Stimulated activated CD4-positive, alpha-beta T cell treated with anti-CD3 and anti-CD28 coated beads, Interleukin-4, amount 100 ng/mL, for 4 hours (primary cell): ENCODE measurements at places on chromosomes 6 and 20.
A peak's percentile ranks its signal among the peaks of the same experiment; 100 is the strongest.

DNA sequence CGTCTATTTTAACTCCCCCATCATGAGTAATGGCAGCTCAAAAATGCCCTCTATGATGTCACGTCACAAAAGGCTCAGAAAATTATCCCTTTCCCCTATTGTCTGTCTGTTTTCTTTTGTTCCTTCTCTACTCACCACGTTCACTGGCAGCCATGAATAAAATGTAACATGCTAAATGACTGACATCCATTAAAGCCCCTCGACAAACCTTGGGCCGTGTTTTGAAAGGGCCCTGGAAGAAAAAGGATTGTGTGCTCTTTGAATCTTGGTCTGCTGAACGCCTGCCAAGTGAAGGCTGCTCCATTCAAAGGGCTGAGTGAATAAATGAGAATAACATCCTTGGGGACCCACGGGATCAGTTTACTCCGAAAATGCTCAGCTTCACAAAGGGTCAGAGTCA, 118.7 kb downstream of the RPS12 start:
- no peak for DNase-seq

GRCh38 chr6:157226026-157226625, 97.2 kb downstream of the TMEM242 start:
- DNase-seq = no peak

DNA sequence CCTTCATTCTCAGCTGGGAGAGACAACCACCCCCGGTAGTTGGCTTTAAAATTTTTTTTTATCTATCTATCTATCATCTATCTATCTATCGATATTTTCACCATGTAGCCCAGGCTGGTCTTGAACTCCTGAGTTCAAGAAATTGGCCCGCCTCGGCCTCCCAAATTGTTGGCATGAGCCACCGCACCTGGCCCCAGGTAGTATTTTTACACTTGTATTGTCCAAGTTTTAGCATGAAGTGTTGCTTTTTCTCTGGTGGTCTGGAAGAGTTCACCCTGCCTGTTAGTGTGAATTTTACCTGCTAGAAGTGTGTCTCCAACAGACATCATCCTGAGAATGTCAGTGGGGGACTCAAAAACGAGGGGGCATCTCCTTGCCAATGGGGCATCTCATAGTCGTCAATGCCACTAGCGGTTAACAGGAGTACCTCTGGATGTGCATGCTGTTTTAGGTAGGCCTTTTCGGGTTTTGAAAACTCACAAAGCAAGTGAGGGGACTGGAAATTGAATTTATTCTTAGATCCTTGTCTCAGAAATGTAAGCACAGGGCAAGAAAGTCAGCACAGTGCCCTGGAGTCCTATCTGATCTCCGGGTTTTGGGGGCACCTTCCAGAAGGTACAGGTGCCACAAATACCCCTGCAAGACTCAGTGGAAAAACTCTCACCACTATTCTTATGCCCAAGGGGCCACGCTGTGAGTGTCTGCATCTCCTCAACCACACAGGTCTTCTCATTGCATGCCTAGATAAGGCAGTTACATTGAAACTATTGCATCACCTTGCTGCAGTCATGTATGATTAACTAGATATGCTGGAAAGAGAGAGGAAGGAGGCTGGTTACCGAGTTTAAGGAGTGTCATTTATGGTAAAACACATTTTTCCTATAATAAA, 37.1 kb downstream of the TNFAIP3 start:
- DNase-seq = peak; percentile 59

DNA sequence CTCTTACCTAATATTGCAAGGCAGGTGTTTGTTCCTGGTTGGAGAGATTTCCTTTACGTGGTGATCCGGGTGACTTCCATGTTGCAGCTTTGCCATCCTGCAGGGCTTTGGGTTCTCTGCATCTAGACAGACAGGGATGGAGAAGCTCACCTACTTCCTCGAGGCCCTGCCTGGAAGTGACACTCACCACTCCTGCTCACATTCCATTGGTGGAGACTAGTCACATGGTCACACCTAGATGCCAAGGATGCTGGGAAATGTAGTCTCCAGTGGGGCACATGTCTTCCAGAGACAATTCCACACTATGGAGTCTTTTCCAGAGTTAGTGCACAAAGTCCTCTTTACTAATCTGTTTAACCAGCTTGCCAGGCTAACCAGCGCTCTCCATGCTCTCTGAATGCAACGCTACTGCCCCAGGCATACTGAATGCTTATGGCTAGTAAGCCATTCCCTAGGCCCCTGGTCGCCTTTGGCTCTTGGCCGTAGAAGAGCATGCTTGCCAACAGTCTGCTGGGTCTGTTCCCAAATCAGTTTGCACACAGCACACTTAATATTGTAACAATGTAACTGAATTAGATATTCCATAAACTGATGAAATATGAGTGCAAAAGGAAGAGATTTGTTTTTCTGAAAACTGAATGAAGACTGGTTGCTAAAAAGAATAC, 6.7 kb upstream of the KCNK15 start:
- peak; percentile 33 for DNase-seq

DNA sequence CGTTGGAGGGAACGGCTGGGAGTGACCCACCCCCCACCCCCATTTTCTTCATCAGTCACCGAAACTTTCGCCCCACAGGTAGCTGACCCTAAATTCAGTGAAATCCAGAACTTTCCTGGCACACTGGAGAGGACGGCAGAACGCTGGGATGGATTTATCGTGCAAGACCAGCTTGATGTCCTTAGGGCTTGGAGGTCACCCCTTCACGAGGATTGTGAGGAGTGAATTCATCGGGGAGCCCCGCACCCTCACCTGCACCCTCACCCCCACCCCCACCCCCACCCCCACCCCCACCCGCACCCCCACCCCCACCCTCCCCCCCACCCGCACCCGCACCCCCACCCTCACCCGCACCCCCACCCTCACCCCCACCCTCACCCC, 13.3 kb upstream of the TCFL5 start:
- DNase-seq = no peak

DNA sequence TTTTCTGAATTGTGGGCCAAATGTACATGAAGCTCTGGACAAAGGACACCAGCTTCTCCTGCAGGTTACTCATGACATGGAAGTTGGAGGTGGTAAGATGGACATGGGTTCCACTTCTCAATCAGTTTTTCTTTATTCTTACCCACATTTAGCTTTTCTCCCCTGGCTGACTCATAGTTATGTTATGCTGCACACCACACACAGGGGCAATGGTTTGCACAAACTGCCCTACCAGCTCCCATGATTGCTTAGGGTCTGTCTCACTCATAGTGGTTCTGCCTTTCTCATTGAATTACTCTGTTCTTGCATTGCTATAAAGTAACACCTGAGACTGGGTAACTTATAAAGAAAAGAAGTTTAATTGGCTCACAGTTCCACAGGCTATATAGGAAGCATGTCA, 4.5 kb upstream of the CD109 start:
- no peak for DNase-seq

DNA sequence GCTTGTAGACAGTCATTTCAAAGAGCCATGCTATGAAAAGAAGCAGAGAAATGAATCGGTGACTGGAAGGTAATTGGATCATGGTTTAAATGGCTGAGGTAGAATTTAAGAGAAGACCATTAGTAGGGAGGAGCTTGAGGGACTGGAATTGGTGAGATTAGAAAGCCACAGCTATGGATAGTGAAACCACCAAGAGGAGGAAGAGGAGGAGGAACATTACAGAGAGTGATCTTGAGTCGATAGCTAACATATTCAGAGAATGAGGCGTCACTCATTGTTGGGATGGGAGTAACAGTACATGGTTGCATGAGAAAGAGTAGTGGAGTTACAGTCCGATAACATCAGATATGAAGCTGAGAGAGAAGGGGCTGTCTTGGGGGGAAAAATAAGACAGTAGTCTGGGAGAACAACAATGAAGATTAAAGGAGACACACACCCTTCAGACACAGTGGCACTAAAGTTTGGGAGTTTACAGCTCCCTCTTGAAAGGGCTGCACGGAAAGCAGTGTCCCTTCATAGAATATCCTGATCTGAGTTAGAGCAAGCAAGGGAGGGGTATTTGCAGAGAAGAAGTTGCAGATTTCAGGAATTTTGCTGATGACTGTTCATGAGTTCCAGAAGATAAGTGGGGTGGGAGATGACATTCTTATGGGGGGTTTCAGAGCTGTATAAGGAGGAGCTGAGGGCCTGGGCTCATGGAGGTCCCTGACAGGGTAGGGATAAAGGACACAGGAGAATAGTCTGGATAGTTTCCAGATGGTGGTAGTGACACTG, 15.1 kb upstream of the LAMP5 start:
- DNase-seq = no peak

DNA sequence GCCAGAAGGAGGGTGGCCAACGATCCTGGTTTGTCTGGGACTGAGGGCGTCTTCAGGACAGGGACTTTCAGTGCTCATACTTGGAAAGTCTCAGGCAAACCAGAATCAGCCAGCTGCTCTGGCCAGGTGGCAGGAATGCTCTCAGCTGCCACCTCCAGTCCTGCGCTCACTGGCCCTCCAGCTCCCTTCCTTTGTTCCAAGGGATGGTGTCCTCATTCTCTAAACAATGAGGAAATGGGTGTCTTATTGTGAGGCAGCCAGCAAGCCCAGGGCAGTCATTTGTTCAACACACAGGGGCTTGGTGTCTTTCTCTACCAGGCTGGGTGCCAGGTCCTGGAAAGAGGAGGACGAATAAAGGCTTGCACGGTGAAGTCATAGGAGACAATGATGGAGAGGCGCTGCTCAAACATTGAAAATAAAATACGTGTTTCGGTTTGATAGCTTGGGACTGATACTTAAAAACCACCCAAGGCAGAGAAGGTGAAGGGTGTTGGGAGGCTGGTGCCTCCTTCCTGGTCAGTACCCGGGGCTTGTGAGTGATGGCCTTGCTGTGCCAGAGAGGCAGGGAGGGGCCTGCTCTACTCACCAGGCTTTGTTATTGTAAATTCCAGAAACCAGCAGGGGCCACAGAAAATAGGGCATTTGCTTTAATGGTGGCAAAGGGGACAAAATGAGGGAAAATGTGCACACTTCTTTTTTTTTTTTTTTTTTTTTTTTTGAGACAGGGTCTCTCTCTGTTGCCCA, 11.3 kb upstream of the TMEM181 start:
- no peak for DNase-seq

GRCh38 chr6:80489911-80490635, 383.6 kb downstream of the BCKDHB start:
- no peak for DNase-seq

DNA sequence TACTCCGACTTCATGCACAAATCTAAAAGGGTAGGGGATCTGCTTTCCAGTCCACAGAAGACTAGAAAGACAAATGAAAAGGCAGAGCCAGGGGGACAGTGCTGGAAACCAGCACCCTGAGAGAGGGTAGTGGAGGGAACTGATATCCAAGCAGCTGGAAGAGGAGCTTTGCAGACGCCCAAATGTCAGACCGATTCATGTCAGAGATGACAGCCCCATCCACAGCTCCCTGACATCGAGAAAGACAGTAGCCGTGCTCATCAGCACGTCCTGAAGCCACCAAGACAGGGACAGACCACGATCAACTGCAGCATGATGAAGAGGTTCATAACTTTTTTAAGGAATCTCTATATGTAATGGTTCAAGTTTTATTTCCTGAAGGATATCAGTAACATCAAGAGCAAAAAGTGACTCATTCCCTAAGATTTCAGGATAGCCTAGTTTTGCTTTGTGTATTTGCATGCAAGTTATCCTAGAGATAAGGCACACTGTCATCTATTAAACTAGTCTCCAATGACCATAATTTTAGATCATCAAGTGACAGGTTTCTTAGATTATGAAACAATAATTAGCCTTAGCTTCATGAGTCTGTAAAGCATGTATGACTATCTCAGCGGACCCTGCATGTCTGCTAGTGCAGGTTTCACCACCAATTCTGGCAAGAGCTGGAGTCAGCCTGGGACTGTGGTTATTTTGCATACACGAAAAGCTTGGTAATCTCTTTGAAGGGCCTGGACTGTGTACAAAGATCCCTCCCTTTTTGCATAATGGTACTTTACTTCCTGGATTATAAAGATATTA, 43.0 kb downstream of the PRDM1 start:
- DNase-seq = no peak

- DNase-seq = no peak
These were observed 240.1 kb downstream of the KCNQ5 start for GRCh38 chr6:72861935-72862432.

DNA sequence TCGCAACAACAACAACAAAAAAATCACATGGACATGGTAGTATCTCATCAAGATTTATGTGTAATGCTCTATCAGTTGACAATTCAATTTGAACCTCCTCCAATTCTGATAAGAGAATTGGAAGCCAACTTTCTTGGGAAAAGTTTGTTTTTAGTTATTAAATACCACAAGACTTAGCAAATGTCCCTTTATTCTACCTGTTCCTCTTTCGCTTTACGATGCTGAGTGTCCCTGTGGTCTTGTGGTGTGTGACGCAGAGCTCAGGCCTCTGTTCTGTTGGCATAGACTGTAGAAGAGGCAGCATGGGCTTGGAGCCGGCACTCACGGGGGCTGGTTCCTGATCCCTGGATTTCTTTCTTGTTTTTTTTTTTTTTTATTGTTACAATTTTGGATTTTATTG, 76.7 kb downstream of the PSMB1 start:
- DNase-seq = no peak

GRCh38 chr6:18527836-18528743, 140.9 kb downstream of the RNF144B start:
- DNase-seq = no peak

DNA sequence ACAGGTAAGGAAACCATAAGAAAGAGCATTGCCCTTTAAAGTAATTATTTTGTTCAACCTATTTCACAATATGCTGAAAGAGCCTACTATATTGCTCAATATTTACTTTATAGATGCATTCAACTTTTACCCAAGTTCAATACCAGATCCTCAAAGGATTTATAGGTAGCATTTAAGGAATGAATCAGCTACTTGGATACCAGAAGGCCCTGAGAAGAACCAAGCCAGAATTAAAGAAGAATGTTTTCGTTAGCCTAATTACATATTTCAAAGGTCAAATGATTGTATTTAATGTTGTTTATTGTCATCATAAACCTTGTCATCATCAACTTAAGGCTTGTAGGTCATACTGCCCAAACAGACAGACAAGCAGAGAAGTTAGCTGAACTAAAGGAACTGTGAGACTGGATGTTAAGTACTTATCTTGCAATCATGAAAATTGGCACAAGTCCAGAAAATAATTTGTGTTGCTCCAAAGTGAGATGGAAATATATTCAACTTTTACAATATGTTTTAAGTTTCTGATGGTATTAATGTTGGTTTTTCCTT, 636.7 kb downstream of the RFPL4B start:
- DNase-seq = no peak

DNA sequence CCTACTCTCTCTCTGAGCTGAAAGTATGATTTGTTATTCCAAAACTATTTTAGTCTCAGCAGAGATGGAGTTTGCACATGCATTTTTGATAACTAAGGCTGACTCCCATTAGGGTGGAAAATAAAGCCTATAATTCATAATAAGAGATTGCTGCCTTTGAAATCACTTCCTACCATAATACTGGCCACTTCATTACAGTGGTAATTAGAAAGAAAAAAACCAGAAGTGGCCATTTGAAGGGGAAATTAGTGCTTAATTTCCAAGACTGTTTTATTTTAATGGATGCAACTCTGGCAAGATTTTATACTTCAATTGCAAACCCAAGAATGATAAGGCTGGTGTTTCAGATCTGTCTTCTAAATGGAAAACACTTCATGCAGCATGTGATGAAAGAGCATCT, 43.4 kb downstream of the SLC35B3 start:
- DNase-seq = no peak
